Endothelial cell (in vitro differentiated cells): ENCODE measurements at places on chromosomes 11 and 22.

DNA sequence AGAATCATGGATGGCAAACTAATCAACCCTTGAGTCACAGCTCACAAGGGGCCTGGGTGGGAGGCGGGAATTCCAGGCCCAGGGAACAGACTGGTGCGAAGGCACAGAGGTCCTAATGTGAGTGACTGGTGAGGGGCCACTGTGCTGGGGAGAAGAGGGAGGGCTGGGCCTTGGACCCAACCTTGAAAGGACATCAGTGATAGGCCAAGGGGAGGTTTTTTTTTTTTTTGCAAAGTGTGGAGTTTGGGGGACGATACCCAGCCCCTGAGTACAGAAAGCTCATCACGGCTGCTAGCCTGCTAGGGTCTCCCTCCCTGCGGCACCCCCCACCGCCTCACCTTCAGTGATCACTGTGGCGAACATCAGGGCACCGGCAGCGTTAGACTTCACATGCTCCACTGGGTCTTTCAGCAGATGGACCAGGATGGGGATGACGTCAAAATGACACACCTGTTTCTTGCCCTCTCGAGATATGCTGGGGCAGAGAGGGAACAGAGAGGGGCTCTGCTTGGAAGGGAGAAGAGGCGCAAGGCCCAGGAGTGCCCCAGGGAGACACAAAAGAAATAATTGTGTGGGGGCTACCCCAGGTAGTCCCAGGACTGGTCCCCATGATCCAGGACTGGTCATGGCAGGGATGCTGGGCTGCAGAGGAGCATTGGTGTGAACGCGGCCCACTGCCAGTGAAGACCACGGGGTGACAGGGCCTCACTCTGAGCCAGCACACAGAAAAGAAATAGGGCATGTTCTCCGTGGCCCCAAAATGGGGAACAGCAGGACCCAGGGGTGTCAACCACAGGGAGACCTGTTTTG is 8.6 kb upstream of the GNAZ start:
- H3K4me3 ChIP-seq, result no peak overlapping the region
- H3K36me3 ChIP-seq, result peaks cover 4% of the 10 kb centered on the region
- H3K4me1 ChIP-seq, result peaks cover 6% of the 10 kb centered on the region
- DNase-seq, result no peak

GRCh38 chr11:9280655-9281301 is 15.6 kb upstream of the DENND5A start:
- no peak for DNase-seq
- H3K4me3 ChIP-seq, result no peak overlapping the region
- H3K4me1 ChIP-seq, result no peaks in the 10 kb centered on the region
- no peaks in the 10 kb centered on the region for H3K27me3 ChIP-seq
- no peak overlapping the region for H3K27ac ChIP-seq
- peaks cover 3% of the 10 kb centered on the region for H3K36me3 ChIP-seq

- peaks cover 15% of the 10 kb centered on the region for H3K27me3 ChIP-seq
- no peak for DNase-seq
- peaks cover 5% of the 10 kb centered on the region for H3K36me3 ChIP-seq
- peaks cover 14% of the 10 kb centered on the region for H3K4me1 ChIP-seq
Measured at GRCh38 chr22:37662039-37662438, 3.5 kb downstream of the PDXP start.

DNA sequence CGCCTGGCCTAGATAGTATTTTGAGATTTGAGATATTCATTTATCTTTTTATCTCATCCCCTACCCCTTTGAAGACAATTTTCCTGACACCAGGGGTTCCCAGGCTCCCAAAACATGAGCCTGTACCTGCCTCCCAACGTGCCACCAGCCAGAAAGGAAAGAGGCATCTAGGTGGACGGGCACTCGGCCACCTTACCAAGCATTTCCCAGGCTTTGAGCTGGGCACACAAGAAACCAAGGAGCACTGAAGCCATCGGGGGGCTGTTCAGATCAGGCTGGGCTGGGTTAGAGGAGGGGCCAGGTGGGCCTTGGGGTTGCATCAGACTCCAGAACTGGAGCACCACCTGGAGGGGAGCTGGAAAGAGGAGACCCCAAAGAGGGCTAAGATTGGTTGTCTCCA is 28.5 kb upstream of the BAIAP2L2 start:
- peaks cover 13% of the 10 kb centered on the region for H3K36me3 ChIP-seq
- no peak overlapping the region for H3K4me3 ChIP-seq
- peaks cover 10% of the 10 kb centered on the region for H3K4me1 ChIP-seq
- peaks cover 2% of the 10 kb centered on the region for H3K27me3 ChIP-seq
- no peak overlapping the region for H3K27ac ChIP-seq
- DNase-seq, result no peak

DNA sequence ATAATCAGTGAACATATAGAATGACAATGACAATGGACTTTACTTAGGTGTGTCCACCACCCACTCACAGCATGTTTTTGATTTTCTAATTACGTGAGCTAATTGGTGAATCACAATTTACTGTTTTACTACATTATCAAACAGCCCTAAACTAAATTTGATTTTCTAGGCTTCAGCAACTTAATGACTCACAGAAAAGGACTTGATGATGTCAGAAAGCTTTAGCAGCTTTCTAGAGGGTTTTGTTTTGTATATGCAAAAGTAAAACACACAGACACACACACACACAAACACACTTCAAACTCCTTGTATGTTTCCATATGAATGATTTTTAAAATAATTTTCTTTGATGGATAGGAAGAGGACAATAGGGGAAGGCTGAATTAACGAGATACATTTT is 878.6 kb upstream of the CCDC90B start:
- H3K27ac ChIP-seq, result no peak overlapping the region
- H3K4me3 ChIP-seq, result no peak overlapping the region
- DNase-seq, result no peak

DNA sequence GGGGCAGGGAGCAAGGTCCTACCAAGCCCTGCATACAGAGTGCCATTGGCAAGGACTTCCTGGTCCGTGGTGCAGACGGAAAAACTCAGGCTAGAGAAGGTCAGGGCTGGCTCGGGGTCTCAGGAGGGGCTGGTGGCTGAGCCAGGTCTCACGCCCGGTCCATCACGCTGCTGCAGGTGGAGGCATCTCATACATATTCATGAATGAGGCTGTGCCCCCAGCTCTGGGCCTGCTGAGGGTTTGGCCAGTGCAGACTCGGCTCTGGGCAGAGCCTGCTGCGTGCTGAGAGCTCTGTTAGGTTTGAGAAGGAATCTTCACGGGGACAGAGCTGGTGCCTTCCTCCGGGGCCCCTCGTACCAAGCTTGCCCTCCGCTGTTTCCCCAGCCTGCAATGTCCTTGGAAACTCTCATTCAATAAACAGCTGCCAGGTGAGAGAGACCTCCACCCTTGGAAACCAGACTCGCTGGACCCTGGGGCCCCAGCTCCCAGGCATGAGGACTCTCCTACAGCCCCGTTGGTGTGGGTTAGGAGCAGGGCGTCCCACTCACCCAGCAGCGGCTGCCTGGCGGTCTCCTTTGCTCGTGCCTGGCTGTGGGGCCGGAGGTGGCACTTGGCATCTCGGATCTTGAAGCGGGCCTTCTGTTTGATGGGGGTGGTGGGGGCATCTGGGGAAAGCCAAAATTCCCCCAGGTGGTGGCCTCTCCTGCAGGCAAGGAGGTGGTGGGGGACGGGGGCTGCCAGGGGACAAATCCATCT is 33.9 kb upstream of the TTLL12 start:
- H3K27me3 ChIP-seq, result peaks cover 11% of the 10 kb centered on the region
- peaks cover 24% of the 10 kb centered on the region for H3K36me3 ChIP-seq
- no peak overlapping the region for H3K4me3 ChIP-seq
- H3K4me1 ChIP-seq, result no peaks in the 10 kb centered on the region
- no peak overlapping the region for H3K27ac ChIP-seq

- no peak for DNase-seq
- H3K27me3 ChIP-seq, result peaks cover 4% of the 10 kb centered on the region
- H3K27ac ChIP-seq, result no peak overlapping the region
- no peak overlapping the region for H3K4me3 ChIP-seq
- peaks cover 3% of the 10 kb centered on the region for H3K36me3 ChIP-seq
Measured at GRCh38 chr11:62008193-62008592, 40.8 kb upstream of the FTH1 start.

GRCh38 chr11:123429336-123429735 is 733 bp upstream of the GRAMD1B start:
- DNase-seq, result no peak
- peaks cover 59% of the 10 kb centered on the region for H3K4me1 ChIP-seq
- H3K36me3 ChIP-seq, result peaks cover 7% of the 10 kb centered on the region
- peak overlapping the region; percentile 86 for H3K27ac ChIP-seq
- H3K27me3 ChIP-seq, result peaks cover 15% of the 10 kb centered on the region
- H3K4me3 ChIP-seq, result peak overlapping the region; percentile 94

DNA sequence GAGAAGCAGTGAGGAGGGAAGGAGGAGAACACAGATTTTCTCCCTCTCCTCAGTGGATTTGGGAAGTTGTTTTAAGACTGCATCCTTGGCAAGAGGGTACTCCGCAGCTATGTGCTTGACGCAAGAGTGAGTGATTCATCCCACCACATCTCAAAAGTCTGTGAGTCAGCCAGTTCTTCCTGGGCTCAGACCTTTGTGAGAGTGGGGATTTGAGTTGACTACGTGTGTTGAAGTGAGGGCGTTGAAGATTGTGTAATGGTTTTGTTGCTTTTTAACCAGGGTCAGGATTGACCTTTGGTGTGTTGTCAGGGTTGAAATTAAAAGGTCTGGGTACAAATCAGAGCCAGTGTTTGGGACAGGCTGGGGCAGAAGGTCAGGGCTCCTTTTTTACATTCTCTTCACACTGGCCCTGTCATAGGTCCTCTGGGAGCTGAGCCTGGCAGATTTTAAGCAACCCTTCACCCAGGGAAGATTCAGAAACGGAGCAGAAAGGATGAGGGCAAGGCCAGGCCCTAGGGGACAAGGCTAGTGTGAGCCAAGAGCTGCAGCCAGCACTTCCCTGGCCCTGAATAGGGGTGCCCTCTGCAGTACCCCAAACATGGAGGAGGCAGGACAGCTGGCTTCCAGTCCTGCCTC is 4.2 kb upstream of the C11orf86 start:
- peaks cover 4% of the 10 kb centered on the region for H3K27me3 ChIP-seq
- H3K4me3 ChIP-seq, result no peak overlapping the region
- peaks cover 9% of the 10 kb centered on the region for H3K4me1 ChIP-seq
- H3K27ac ChIP-seq, result no peak overlapping the region
- DNase-seq, result no peak
- H3K36me3 ChIP-seq, result no peaks in the 10 kb centered on the region
